ENCODE measurements at places on chromosomes 2 and 18.

GRCh38 chr2:239433777-239434403 is 33.1 kb upstream of the HDAC4 start:
- no peak for DNase-seq

DNA sequence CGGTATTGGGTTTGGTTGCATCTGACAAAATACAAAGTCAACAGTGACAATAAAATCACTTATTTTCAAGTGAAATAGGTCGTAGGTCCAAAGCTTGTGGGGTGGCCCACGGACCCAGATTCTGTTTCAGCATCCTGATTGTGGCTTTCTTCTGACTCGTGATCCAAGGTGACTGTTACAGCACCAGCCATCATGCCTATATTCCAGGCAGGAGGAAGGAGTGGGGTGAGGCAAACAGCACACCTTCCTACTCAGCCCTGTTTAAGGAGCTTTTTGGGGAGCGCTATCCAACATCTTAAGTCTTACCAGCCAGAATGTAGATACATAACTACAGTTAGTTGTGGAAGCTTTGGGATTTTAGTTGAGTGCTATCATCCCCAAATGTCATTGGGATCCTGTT is 8.7 kb upstream of the SNORC start:
- DNase-seq, result no peak

GRCh38 chr2:37180006-37180639 is 8.3 kb downstream of the SULT6B1 start:
- no peak for DNase-seq

DNA sequence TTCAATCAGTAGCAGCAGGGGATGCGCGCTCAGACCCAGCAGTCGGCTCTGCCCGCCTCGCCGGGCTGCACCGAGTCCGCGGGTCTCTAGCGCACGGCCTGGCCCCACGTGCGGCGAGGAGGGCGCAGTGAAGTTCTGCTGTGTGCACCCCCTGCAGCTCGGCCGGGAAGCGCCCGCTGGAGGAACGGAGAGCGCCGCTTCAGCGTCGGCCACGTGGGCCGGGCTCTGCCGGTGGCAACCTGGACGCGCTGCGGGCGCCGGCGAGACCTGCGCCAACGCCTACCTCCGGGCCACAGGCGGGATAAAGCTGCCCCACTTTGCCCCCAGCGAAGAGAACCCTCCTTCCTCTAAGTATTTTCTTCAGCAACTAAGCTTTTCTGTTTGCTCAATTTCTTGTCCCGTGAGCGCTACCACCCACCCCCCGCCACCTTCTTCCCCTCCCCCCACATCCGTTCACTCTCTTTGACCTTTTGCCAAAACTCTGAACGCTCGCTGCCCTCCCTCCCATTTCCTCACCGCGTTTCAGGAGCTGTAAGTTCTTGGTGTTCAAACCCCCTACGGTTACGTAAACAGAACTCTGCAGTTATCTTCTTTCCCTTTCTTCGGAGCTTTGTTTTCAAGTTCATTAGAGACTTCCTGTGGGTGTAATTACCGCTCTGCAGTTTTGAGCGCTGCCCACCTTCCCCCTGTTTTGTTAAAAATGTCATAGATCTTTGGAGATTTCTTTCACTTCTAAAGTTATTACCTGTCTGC is 42.6 kb upstream of the EDAR start:
- DNase-seq, result peak; percentile 87

DNA sequence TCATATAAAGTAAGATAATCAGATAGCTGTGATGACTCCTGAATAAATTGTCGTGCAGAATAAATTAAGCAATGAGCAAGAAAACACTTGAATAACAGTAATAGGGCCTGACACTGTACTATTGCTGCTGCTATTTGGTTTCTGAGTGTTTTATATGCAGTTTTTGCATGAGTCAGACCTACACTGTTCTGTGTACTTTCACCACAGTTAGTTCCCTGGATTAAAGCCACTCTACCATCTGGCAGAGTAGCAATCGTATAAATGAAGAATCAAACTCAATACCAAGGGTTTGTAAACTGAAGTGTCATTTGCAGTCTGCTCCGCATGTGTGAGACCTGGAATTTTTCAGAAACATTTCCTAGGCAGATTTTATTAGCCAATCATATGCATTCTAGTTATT is 398.6 kb upstream of the CDH7 start:
- DNase-seq, result no peak

- no peak for DNase-seq
Measured at GRCh38 chr2:164898475-164898874, 56.9 kb downstream of the SLC38A11 start.

GRCh38 chr2:41377837-41378236 is 670.0 kb upstream of the PKDCC start:
- DNase-seq, result no peak

GRCh38 chr18:38318416-38318815 is 752.8 kb upstream of the CELF4 start:
- no peak for DNase-seq

DNA sequence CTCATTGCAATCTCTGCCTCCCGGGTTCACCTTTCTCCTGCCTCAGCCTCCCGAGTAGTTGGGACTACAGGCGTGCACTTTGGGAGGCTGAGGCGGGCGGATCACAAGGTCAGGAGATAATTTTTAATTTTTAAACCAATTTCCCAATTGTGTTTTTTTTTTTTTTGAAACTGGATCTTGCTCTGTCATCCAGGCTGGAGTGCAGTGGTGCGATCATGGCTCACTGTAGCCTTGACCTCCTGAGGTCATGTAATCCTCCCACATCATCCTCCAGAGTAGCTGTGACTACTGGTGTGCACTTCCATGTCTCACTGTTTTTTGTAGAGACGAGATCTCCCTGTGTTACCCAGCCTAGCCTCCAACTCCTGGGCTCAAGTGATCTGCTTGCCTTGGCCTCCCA is 49.3 kb downstream of the GLS start:
- DNase-seq, result no peak

DNA sequence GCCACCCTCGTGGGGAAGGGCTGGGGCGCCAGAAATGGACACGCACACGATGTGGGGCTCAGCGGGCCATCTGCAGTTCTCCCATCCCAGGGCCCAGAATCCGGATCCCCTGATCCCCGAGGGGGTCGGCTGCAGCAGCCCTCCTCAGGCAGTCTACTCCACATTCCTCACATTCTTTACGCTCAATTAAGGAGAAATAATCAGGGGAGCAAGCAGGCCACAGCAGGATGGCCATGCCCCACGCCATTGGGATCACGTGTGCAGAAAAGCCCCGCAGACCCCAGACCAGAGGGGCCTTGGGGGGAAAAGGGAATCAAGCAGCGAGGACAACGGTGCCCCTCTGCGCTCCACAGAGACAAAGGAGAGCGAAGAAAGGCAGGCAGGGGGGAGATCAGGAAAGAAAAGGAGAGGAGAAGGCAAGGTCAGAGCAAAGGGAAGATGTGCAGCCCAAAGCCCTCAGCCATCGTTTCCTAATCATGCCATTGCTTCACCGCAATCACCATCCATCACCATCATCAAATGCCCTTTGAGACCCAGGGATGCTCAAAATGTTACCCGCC is 17.5 kb upstream of the PKDCC start:
- no peak for DNase-seq

DNA sequence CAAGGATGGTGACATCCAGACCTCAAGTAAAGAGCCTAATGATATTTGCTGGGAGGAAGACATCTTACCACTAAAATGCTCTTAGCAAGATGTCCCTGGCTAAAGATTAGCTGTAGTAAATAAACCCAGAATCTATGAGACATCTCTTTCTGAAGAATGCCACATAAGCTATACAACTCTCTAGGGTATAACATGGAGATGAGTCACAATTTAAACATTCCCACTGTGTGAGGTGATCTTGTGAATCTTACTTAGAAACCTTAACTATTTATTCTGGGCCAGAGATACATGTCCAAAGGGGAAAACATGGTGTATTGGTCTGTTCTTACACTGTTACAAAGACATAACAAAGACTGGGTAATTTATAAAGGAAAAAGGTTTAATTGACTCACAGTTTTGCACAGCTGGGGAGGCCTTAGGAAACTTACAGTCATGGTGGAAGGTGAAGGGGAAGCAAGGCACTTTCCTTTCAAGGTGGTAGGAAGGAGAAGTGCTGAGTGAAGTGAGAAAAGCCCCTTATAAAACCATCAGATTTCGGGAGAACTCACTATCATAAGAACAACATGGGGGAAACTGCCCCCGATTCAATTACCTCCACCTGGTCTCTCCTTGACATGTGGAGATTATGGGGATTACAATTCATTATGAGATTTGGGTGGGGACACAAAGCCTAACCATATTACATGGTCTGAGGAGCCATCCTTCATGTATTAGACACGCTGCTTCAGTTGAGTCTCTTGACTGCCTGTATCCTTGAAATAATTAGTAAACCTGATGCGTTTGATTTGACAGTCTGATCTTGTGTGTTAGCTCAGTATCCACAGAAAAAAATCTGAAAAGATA is 17.1 kb downstream of the KRCC1 start:
- no peak for DNase-seq

- no peak for DNase-seq
Measured at GRCh38 chr2:60351321-60351720, 202.1 kb downstream of the BCL11A start.

DNA sequence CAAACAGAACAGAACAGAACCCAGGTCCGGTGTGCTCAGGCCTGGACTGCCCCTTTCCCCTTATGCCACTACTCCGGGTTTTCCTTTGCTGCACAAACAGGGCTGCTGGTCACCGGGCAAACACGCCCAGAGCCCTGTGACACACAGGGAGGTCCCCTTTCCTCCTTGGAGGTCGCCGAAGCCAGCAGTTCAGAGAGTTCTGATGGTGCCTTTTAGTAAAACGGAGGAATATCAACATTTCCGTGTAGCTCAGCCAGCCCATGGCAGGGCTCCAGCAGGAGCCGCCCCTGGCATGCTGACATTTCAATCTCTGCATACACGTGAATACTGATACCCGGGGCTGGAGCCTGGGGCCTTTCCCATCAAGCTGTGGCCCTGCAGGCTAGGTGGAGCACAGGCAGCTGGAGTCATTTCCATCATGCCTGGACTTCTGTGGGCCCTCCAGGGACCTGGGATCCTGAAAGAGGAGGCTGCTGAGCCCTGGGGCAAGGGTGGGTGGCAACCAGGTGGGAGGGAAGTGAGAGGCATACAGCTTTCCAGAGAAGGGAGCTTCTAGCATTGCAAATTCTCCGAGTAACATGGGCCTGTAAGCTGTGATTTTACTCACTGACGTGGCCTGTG is 91.4 kb upstream of the PXDN start:
- DNase-seq, result no peak

DNA sequence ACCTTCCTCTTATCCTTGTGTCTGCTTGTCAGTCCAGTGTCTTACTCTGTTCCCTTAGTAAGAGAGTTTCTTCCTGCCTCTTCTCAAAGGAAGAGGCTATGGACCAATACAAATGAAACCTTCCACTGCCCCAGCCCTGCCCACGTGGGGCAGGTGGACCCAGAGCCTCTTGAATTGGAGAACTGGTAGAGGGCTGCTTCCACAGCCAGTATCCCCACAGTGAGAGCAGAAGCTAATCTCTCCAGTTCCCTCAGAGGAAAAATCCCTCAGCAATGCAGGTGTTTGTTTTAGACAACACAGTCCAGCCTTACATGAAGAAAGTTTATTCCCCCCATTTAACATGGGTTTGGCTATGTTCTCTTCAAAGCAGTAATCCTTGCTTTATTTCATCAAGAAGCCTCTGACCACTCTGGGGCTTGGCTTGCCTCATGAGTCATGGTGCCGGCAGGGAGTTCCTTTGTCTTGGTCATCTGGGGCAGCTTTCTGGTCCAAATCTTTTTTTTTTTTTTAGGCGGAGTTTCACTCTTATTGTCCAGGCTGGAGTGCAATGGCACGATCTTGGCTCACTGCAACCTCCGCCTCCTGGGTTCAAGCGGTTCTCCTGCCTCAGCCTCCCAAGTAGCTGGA is 6.5 kb upstream of the CYBRD1 start:
- no peak for DNase-seq

GRCh38 chr18:7735626-7736175 is 168.6 kb downstream of the PTPRM start:
- DNase-seq, result no peak

GRCh38 chr18:37451239-37451825 is 114.3 kb downstream of the CELF4 start:
- no peak for DNase-seq

DNA sequence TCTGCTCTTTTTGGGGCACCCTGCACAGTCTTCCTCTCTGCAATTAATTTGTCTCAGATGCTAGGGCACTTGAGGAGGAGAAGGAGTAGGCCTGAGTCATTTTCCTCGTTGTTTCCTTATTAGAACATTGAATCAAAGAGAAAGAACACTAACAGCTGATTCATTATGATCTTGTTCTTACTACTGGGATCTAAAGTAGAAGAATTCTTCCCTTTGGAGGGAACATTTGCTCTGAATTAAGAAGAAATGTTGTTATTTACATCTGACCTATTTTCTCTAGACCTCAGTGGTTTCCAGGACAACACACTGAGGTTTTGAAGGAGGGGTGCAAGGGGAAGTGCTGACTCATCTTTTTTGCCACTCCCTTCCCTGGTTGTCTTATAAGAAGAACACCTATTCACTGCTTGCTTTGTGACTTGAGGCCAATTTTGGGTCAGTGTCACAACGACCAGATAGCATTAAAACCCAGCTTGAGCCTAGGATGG is 24.3 kb upstream of the STAT1 start:
- peak; percentile 48 for DNase-seq

DNA sequence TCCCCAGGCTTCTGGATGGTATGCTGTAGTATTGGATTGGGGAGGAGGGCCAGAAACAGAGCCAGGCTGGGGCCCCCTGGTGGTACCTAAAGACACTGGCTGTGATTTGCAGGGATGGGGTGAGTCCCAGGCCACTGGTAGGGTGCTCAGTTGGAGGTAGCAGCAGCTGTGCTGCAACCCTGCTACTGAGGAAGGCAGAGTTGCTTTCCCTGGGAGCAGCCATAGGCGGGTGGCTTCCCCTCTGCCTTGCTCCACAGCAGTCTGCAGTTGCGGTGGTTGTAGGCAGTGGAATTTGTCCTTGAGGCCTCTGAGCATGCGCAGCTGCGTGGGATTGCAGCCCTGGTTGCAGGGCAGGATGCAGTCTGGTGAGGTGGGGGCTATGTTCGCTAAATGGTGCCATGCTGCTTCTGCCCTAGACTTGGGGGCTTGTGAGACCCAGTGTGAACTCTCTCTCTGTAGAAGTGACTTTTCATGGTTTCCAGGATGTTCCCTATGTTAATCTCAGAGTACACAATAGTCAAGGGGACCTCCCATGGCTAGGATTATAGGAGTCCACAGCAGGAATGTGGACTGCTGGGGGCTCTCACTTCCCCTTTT is 443.5 kb downstream of the XIRP2 start:
- no peak for DNase-seq

GRCh38 chr2:212974692-212975091 is 176.7 kb downstream of the IKZF2 start:
- no peak for DNase-seq

DNA sequence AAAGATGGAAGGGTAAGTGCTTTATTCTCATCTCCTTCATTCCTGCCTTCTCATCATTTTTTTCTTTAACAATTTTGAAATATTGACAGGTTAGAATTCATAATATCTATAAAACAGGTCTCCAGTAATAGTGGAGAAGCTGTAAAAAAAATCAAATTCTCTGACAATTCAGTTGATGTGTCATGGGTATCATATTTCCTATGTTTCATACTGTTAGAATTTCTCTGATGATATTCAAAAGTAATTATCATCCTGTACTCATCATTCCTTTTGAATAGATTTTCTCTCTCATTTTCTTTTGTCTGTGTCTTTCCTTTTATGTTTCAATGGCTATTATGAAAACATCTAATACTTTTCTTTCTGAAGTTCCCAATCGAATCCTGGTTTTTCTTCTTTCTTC is 97.7 kb downstream of the CPS1 start:
- DNase-seq, result no peak

Measured in CD4-positive, alpha-beta T cell treated with Interleukin-17A for 4 hours (primary cell).